ENCODE measurements at places on chromosomes 1 and 21.

DNA sequence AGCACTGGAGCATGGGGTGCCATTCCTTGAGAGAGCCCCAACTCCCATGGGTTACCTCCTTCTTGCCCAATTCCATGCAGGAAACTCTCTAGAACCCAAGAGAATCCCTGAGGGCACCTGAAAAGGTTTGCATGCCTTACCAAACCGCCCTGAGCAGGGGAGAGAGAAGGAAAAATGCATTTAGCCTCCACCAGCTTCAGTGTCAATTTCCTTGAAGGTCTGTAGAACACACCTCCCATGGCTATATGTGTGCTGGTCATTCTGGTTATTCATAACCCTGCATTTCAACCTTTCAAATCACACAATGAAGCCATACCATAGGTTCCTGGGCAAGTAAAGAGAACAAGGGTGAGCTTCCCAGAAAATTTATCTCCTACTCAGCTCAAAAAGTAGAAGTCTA lies 39.6 kb downstream of the HSD3B1 start:
- DNase-seq = no peak

- DNase-seq = no peak
Measured at GRCh38 chr1:245558069-245558468, 403.3 kb downstream of the KIF26B start.

GRCh38 chr1:51289676-51290488 lies 40.5 kb downstream of the TTC39A start:
- DNase-seq = no peak

GRCh38 chr1:15833069-15833679 lies 14.3 kb upstream of the SPEN start:
- no peak for DNase-seq

GRCh38 chr1:78301141-78301540 lies 189.6 kb upstream of the PTGFR start:
- DNase-seq = no peak

GRCh38 chr1:64147759-64148158 lies 55.7 kb upstream of the UBE2U start:
- no peak for DNase-seq

DNA sequence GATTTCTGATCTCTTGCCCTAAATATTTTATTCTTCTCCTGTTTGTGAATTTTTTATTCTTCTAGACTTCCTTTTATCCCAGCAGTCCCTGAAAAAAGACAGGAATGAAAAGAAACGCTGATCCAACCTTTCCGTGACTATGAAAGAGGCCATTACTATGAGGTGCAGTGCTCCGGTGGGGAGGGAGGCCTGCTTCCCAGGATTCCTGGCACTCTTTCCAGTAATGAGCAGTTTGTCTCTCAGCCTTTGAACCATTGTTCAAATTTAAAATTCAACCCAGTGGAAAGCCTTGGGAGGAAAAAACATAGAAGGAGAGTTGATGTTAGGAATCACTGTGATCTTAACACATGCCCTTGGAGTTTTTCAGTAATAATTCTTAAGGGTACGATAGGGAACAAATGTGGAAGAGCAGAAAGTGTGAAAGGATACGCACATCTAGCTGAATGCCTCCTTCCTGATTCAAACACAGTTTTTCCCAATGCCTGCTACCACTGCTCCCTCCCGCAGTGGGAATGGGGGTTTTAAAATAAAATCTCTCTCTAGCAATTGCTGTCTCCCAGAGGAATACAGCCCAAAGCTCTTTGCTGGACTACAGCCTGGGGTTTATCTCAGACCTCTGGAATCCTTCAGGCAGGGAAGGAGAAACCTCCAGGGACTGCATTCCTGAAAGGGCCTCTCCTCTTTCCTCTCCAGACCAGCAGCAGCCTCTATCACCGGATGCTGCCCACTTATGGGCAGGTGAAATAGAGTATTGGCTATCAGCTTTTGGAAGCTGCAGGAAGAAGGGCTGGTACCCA lies 6.1 kb downstream of the IER5 start:
- no peak for DNase-seq

DNA sequence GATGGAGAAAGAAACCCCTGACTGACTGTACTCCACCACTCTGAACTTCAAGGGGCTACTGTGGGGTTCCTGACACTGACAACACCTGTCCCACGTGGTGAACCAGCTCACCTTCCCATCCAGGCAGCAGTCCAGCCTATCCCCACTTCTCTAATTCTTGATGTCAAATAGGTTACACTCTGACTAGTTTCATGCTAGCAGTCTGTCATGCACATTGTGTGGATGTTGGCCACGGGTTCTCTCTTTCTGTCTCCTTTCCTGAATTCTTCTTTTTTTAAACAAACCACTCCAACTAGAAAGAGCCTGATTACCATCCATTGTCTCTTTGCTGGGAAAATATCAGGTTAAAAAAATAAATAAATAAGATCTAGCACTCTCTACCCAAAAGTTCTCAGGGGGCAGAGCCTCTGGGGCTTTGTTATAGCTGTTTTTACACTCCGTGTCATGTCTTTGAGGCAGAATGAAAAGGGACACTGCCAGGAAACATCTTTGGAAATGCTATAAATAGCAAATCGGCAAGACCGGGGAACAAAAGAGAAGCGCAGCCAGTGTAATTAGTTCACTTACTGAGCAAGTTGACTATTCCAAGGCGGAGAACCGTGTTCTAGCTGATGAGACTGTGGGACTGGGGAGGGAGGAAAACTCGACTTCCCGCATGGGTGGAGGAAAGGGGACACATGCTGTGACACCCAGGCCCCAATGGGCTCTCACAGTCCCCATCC lies 356.1 kb downstream of the OMA1 start:
- DNase-seq = no peak

DNA sequence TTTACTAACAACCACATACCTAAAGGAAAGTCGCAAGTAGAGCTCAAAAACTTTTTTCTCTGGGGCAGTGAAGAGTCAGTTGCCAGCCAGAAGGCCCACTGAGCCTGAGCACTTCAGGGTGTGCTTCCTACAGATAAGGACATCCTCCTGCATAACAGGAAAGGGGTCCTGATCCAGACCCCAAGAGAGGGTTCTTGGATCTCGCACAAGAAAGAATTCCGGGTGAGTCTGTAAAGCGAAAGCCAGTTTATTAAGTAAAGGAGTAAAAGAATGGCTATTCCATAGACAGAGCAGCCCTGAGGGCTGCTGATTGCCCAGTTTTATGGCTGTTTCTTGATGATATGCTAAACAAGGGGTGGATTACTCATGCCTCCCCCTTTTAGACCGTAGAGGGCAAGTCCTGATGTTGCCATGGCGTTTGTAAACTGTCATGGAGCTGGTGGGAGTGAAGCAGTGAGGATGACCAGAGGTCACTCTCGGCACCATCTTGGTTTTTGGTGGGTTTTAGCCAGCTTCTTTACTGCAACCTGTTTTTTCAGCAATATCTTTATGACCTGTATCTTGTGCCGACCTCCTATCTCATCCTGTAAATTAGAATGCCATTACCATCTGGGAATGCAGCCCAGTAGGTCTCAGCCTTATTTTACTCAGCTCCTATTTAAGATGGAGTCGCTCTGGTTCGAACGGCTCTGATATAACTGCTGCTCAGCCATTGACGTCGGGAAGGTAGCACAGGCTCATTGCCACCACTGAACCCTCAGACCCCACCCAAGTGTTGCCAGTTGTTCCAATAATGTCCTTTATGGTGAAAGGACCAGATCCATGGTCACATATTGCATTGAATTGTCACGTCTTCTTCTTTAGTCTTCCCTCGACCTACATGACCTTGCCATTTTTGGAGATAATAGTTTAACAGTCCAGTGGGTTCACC lies 96.6 kb upstream of the ERRFI1 start:
- DNase-seq = no peak

GRCh38 chr1:54095546-54096226 lies 42.3 kb downstream of the TCEANC2 start:
- no peak for DNase-seq

- no peak for DNase-seq
Measured at GRCh38 chr1:36268981-36269380, 37.2 kb upstream of the SH3D21 start.

DNA sequence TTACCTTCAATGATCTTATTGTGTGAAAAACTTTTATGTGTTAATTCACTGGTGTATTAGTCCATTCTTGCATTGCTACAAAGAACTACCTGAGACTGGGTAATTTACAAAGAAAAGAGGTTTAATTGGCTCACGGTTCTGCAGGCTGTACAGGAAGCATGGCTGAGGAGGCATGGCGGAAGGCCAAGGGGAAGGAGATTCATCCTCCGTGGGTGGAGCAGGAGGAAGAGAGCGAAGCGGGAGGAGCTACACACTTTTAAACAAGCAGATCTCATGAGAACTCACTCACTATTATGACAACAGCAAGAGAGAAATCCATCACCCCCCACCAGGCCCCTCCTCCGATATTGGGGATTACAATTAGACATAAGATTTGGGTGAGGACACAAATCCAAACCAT lies 44.2 kb upstream of the RGS7 start:
- no peak for DNase-seq

- no peak for DNase-seq
Measured at GRCh38 chr1:185376840-185377635, 60.0 kb upstream of the IVNS1ABP start.

DNA sequence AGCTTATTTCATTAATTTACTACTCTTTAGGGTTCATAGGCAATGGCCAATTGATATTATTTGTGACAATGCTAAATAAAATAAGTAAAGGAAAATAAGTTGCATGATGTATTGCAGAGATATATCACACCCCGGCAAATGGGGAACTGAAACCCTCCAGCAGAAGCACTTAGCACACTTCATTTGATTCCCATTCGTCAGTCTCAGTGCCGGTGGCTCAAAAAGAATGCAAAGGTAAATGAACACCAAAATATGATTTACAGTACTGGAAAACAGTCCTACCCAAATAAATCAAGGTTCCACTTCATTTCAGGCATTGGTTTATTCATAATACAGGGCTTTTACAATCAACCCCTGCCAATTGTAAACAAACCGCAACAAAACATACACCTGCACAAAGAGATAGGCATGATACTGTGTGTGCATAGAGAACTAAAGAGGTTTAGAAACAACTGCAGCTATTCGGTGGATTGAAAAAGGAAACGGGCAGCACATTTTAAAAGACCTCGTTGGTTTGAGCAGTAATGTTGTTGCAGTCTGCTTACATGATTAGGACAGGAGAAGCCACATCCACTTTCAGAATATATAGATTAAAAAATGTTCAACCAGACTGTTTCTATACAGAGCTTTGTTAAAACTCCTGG lies 1019.2 kb downstream of the TTLL7 start:
- DNase-seq = no peak

DNA sequence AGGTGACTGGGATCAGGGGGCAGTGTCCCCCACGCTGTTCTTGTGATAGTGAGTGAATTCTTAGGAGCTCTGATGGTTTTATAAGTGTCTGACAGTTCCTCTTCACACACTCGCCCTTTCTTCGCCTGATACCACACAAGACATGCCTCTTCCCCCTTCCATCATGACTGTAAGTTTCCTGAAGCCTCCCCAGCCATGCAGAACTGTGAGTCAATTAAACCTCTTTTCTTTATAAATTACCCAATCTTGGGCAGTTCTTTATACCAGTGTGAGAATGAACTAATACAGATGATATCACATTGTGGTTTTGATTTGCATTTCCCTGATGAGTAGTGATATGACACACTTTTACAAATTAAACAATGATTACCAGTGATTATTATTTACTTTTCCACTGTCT lies 229.9 kb downstream of the AKT3 start:
- no peak for DNase-seq

- no peak for DNase-seq
Measured at GRCh38 chr1:85484264-85484663, 19.3 kb upstream of the DDAH1 start.

- no peak for DNase-seq
Measured at GRCh38 chr1:153227810-153228209, 10.4 kb downstream of the PRR9 start.

GRCh38 chr1:41995441-41996130 lies 76.9 kb upstream of the HIVEP3 start:
- DNase-seq = no peak

GRCh38 chr1:204647114-204647804 lies 38.3 kb downstream of the LRRN2 start:
- DNase-seq = no peak

GRCh38 chr1:37177230-37177864 lies 143.0 kb upstream of the GRIK3 start:
- DNase-seq = no peak

- DNase-seq = no peak
Measured at GRCh38 chr1:76287917-76288316, 213.4 kb downstream of the ST6GALNAC3 start.

DNA sequence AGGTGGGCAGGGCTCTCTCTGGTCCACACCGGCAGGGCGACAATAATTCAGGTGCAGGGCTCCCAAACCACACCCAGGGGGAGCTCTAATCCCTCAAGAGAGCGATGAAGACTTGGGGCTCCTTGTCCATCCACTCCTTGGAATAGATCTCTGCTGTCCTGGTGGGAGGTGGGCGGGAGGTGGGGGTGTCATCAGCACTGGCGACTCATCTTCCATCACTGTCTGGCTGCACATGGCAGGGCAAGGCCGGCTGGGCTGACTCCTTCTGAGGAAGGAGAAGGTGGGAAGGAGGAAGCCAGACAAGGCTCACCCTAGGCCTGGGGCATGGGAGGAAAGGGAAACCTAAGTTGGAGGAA lies 29.3 kb downstream of the TNNT2 start:
- no peak for DNase-seq

DNA sequence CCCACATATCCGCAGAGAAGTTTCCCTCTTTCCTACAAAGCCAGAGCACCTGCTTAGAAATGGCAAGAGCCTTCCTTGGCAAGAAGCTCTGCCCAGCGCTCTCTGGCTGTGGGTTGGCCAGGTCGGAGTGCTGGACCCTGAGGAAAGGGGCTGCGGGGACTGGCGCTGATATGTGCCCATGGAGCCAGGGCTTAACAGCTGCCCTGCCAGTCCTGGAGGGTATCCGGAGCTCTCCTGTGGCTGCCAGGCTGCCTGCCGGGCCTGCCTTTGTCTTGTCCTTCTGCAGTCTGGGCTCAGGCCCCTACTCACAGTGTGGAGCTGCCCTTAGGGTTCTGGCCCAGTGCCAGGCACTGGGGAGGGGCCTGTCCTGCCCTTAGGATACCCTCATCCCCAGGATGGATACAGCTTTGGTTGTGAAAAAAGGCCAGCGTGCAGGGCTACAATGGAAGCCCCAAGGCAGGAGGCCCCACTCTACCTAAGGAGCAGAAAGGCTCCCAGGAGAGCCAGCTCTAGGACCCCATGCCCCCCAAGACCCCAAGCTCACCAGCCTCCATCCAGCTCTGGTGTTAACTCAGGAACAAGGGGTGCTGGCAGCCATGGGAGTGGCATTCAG lies 43.4 kb downstream of the KIAA1614 start:
- DNase-seq = no peak

- no peak for DNase-seq
Measured at GRCh38 chr1:236469466-236469865, 54.3 kb upstream of the LGALS8 start.

DNA sequence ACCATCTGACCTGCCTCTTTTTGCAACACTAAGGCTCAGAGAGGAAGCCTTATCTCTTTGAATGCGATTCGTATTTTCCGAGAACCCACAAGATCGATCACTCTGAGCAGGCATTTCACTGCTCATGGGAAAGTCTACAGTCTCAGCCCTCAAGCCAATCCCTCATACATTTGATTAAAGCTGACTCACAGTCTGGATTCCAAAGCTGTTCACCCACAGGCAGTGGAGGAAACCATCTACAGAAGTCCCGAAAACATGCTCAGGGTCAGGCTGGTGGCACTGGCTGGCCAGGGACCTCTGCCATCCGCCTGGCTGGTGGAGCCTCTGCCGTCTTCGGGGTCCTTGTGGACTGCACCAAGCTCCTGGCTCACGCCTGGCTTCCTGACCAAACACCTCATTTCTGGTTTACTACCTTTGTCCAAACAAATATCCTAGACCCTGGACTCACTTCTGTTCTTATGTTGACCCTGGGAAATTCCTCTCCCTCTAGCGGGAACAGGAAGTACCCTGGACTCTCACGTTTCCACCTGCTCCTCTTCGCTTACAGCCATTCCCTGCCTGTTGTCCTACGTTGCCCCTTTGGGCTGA lies 650.0 kb downstream of the SMYD3 start:
- no peak for DNase-seq

All from NCI-H1048 (cell line).